ENCODE measurements at places on chromosomes 12 and 14. TPM values are rescaled to one million over a fixed set of nuclear protein-coding genes. Genes with fewer than 3 reads are reported as not detected.

GRCh38 chr14:36454599-36455240, 65.3 kb downstream of the NKX2-1 start:
- H3K27me3 ChIP-seq: no peaks in the 10 kb centered on the region
- no peaks in the 10 kb centered on the region for H3K4me1 ChIP-seq
- DNase-seq: no peak
- no peak overlapping the region for H3K27ac ChIP-seq
- H3K4me3 ChIP-seq: no peak overlapping the region

The ETNK1 gene
- total RNA-seq: 78.4 TPM

DNA sequence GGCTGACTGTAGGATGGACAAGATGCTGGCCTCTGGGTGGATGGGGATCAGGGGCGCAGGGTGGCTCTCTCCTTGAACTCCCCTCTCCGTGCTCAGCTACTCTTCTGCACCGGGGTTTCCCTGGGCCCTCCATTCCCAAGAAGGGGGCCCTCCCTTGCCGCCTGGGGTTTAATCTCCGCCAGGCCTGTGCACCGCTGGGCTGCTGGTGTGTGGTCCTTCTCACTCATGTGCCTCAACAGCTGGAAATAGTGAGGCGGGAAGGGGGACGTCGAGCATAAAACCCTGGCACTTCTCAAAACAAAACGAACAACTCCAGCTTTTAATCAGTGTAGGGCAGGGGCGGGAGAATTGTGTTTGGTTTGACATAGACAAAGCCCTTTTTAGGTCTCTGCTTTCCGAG, 19.0 kb upstream of the SMOC1 start:
- H3K4me3 ChIP-seq: no peak overlapping the region
- DNase-seq: no peak
- H3K27ac ChIP-seq: no peak overlapping the region
- no peaks in the 10 kb centered on the region for H3K27me3 ChIP-seq
- no peaks in the 10 kb centered on the region for H3K4me1 ChIP-seq
- no peaks in the 10 kb centered on the region for H3K36me3 ChIP-seq

The KRT80 gene
- total RNA-seq: not detected

The PGF gene
- total RNA-seq: 0.29 TPM

GRCh38 chr12:120142231-120142877, 25.8 kb upstream of the RAB35 start:
- H3K4me1 ChIP-seq: no peaks in the 10 kb centered on the region
- H3K36me3 ChIP-seq: peaks cover 66% of the 10 kb centered on the region
- no peak overlapping the region for H3K4me3 ChIP-seq
- no peak for DNase-seq
- H3K27me3 ChIP-seq: no peaks in the 10 kb centered on the region
- H3K27ac ChIP-seq: no peak overlapping the region

- H3K4me3 ChIP-seq: no peak overlapping the region
- H3K27ac ChIP-seq: no peak overlapping the region
- DNase-seq: no peak
- no peaks in the 10 kb centered on the region for H3K27me3 ChIP-seq
- no peaks in the 10 kb centered on the region for H3K36me3 ChIP-seq
Observed at GRCh38 chr12:132888852-132889251, 1.4 kb upstream of the CHFR start.
